ENCODE measurements at places on chromosomes 4 and X.
A peak's percentile ranks its signal among the peaks of the same experiment; 100 is the strongest.

DNA sequence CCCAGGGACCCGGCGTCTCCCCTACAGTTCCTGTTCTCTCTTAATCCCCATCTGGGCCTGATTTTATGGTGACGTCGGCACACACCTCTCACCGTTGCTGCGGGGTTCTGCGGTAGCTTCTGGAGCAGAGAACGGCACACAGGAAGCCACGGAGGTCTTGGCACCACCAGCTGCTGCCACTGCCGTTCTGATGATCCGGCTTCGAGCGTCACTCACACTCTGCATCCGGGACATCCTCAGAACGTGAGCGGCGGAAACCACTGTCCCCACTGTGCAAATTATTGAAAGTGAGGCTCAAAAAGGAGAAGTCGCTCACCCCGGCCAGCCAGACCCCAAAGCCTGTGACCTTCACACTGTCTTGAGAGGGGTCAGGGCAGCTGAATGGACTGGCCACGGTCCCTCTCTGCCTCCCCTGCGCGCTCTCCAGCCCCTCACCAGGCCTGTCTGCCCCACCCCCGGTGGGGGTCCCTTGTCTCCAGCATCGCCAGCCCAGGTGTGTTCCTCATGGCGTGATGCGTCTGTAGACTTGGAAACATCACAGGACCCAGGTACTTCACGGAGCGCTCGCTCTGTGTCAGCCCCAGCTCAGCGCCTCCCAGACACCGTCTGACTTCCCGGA, 201.1 kb downstream of the AFAP1 start:
- DNase-seq, result no peak

DNA sequence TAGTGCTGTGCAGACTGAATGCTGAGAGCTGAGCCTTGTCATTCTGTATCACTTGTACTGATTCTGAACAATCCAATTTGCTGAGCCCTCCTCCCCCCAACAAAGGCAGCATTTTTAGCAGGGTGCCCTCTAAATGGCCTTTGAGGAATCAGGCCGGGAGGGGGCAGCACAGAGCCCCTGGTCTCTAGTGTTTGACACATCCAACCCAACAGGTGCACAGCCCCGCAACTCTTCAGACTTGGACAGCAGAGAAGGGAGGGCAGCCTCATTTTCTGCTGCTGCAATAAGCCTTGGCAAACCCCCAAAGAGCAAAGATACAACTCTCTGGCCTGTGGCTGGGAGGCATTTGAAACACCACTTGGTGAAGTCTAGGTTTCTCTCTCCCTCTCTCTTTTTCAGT, 3.4 kb downstream of the ATP1B4 start:
- DNase-seq, result peak; percentile 10

DNA sequence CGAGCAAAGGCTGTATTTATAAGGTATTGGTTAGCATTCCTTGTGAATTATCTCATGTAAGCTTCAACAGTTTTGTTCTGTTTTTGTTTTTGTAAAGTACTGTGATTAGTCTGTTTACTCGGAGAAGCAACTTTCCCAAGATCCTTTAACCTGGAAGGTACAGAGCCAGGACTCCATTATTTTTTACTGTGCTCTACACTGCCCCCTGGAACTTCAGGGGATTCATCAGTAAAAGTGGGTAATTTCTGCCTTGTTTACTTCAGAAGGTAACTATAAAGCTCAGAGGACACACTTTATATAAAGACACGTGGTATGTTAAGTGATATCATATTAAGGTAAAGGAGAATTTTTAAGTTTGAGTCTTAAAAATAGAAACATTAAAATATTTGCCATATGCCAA, 124.9 kb downstream of the IQCM start:
- no peak for DNase-seq

DNA sequence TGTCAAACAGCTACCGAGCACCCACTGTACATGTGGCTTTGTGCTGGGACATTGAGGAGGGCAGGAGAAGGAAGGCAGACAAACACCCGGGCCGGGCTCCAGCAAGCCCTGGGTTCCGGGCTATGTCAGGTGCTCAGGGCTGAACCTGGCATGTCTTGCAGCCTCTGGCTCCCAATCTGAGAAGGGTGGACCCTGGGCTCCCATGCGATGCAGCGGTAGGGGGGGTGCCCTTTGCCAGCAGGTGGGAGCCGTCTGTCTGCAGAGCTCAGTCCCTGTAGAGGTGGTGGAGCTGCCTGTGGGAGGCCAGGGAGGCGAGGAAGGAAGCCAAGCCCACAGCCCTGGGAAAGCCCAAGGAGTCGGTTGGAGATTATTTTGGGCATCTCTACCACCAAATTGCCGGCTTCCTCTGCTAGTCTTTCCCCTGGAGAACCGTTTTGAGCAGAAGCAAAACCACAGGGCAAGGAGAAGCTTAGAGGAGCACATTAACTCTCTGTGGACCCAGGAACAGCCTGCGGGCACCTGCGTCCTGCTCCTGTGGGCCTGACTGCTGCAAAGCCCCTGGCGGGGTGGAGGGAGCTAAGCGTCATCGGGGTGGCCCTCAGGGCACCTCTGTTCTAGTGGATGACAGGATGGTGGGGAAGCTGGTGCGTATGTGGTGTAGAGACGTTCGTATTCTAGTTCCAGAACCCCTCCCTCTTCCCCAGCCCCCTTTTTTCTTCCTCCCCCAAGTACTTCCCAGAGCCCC, 10.3 kb downstream of the CPZ start:
- no peak for DNase-seq

DNA sequence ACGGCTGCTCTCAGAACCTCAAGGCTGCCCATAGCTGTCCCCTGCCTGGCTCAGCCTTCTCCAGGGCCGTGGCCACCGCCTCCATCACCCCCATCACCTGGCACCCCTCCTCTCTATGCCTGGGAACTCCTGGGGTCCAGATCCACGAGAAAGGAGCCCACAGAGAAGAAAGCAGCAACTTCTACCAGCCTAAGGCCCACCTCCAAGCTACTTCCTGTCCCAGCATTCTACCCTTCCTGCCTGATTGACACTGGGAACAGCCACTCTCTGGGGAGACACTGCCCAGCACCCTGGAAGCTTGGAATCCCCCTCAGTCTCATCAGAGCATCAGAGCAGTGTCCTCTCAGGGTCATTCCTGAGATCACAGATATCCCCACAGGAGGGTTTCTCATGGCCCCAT, 36.9 kb upstream of the PROM1 start:
- DNase-seq, result no peak

DNA sequence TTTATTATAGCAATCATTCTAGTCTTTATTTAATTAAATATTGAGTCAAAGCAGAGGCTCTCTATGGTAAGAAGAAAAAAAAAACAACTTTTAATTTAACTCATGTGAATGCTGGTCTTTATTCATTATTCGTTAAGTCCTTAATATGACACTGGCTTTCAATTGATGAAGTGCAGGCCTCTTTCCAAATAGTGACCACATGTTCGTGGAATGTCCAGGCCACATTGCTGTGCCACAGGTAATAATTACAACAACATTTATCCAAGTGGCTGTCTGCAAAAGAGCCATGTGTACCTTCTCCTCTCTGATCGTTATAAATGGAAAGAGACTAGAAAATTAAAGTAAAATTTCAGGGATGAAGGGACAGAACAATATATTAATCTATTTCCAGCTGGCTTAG, 220.1 kb upstream of the PABPC4L start:
- DNase-seq, result no peak

DNA sequence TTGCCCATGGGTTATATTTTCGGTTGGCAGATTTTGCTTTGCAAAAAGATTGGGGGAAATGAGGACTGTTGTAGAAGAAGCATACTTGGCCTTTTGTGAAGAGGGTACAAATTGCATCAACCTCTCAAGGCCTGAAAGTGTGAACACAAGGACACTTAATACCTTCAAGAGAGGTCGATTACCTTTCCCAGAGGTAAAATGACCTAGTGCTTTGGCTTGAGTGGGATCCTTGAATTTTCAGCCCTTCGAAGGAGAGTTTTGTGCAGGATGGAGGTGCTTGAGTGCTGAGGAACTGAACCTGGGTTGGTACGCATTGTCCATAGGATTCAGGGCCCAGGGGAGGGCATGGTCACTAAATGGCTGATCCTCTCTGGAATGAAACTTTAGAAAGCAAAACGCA, 27.6 kb upstream of the NKAP start:
- no peak for DNase-seq

DNA sequence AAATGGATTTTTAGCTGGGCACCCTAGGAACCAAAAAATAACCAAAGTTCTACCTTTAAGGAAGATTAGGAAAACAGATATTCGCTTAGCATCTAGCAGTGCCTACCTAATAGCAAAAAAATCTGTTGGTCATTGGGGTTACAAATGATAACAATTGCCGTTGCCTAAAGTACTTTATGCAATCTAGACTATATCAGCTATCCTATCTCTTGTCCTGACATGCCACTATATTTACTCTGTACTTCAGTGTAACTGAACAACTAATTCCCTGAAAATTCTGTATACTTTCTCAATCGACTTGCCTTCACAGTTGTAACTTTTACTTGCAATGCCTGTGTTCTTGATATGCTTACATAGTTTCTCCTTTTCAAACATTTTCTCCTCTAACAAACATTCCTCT, 282.9 kb upstream of the PCDH7 start:
- DNase-seq, result no peak

DNA sequence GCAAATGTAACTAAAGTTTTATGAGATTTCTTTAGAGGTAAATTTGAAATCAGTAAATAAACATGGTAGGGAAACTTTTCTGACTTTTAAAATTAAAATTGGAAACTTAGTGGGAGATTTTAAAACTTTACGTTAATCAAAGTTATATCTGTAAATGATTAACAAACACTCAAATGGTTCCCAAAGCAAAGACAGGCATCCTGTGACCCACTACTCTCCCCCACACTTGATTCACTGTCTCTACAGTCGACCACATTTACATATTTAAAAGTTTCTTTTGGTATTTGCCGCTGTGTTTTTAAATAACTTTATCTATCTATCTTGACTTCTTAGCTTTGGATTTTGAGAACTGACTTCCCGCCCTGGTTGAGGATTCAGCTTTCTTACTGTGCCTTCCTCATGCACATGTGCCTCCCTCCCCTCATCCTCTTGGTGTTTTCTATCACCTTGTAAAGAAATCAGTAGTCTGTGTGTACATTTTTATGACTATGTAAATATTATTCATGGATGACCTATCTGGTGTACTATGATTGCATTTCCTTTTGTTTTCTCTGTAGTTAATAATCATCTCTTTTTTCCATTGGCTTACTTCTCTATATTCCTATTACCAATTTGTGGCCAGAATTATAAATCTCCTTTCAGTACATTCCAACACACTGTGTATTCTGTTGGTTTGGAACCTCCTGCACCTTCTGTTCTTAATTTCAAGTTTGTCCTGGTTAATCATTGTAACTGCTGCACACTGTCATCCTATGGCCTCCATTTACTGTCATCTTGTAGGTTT, 72.6 kb downstream of the WWC2 start:
- no peak for DNase-seq

- DNase-seq, result no peak
Observed at GRCh38 chr4:141306331-141306730, 85.6 kb downstream of the ZNF330 start.

DNA sequence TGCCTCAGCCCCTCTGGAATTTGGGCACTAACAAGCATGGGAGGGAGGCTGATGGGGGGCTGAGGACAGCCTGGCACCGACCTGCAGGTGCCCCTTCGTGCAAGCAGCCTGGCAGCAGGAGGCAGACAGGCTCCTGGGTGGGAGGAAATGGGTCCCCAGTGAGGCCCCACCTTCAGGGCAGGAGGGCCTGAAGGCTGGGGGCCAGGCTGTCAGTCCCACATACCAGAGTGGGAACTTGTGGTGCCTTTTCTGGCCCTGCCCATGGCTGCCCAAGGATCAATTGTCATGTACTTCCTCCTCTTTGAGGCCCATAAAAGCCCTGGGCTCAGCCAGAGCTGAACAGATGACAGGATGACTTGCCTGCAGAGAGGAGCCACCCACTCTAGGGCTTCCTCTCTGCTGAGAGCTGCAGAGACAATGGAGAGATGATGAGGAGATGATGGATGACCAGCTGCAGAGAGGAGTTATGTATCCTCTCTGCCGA, 141.0 kb downstream of the PDHA2 start:
- DNase-seq, result no peak

GRCh38 chr4:4269331-4269731, 20.6 kb downstream of the LYAR start:
- DNase-seq, result no peak

DNA sequence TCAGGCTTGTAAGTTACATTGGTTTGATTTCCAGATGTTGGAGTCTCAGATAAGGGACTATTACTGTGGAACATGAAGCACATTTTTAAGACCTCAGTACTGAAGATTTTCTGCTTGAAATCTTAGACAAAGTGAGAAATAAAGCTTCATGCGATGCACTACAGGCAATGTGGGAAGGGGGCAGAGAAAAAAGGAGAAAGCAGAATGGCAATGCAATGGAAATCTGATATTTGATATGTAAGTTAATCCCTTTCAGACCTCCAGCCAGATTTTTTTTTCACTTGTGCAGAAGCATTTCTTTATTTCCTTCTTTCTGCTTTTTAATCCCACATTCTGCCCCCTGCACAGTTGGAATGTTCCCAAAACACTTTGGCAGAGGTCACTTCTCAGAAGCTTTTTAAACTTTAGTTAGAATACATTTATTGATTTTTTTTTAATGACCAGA, 174.3 kb downstream of the ADGRL3 start:
- DNase-seq, result no peak

DNA sequence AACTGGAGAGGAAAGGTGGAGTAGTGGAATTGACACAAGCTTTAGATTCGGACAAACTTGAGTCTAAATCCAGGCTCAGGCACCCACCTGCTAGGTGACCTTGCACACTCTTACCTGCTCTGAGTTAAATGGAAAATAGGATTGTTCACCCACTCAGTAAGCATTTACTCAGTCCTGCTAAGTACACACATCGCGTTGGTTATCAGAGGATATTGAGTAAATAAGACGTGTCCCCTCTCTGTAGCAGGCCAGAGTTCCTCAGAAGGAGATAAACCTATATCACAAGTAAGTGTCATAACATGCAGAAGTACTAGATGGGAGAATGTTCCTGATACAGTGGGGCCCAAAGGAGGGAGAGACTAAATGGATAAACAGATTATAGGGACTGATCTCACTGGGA, 117.7 kb downstream of the SMIM20 start:
- no peak for DNase-seq

- no peak for DNase-seq
Observed at GRCh38 chr4:88527787-88528186, 4.2 kb upstream of the PYURF start.

DNA sequence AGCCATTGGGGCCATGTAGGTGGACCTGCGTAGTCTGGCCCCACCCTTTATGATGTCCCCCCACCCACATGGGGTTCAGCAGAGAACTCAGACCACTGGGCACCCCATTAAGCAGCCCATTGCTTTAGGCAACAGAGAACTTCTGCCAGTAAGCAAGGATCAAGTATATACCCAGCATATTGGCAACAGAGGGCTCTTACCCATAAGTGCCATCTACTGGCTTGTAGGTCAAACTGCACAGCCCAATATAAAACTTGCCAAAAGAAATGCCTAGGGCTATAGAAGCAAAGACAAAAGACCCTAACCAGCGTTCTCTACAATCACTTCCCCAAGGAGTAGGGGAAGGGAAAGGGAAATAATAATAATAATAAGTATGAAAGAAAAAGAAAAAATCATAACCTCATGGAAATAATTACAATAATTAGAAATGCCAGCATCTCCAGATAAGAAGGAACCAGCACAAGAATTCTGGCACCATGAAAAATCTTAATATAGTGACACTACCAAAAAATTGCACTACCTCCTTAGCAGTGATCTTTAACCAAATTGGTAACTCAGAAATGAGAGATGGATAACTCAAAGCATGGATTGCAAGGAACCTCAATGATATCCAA, 1090.7 kb downstream of the FAT4 start:
- DNase-seq, result no peak

Measured in activated CD8-positive, alpha-beta memory T cell treated with anti-CD3 and anti-CD28 coated beads for 1 hour (primary cell).